NCI-H2029 (cell line): ENCODE measurements at places on chromosomes 1 and 21.

DNA sequence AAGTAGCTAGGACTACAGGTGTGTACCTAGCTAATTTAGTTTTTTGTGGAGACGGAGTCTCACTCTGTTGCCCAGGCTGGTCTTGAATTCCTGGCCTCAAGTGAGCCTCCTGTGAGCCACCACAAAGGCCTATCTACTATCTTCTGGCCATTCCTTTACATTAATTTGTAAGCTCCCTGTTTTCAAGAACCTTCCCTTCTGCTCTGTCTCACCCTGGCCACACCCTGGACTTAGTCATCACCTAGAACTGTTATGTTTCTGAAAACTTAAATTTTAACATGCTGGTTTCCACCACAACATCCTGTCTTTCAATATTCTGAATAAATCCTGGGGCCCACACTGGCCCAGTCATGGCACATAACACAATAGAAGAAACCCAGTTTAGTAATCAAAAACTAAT, 4.9 kb upstream of the B4GALT3 start:
- no peak for DNase-seq

DNA sequence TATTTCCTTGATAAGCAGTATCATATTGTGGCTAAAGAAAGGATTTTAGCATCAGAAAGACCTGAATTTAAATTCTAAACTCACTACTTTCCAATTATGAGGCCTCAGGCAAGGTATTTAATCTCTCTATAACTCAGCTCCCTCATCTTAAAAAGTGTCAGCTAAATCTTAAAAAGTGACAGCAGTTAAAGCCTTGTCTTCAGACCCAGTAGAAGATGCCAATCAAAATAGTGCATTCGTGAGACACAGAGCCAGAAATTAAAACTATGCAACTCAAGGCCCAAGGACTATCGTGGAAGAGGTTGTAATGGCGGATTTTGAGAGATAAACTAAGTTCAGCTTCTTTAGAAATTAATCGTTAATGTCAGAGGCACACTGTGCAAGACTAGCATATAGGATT, 677.5 kb upstream of the BRINP3 start:
- no peak for DNase-seq

GRCh38 chr1:185644531-185644930, 89.7 kb upstream of the HMCN1 start:
- no peak for DNase-seq

GRCh38 chr1:171195767-171196166, 10.7 kb downstream of the FMO2 start:
- DNase-seq, result no peak

GRCh38 chr1:193677874-193678273, 491.5 kb upstream of the B3GALT2 start:
- DNase-seq, result no peak

DNA sequence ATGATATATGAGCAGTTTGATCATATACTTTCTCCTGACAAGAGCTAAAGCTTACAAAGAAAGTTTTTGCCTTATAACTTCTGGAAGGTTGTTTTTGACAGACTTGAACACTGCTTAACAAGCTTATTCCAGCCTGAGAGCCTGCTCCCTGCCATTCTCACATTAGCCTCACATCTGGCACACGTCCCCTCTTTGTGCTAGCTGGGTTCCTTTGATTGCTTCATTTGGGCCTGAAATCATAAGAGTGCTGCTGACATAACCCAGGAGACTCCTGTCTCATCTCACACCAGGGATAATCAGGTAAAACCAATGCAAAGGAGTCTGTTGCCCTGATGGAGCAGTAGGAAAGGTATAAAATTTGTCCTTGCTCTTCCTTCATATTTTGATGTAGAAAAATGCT, 1411.7 kb upstream of the B3GALT2 start:
- no peak for DNase-seq

DNA sequence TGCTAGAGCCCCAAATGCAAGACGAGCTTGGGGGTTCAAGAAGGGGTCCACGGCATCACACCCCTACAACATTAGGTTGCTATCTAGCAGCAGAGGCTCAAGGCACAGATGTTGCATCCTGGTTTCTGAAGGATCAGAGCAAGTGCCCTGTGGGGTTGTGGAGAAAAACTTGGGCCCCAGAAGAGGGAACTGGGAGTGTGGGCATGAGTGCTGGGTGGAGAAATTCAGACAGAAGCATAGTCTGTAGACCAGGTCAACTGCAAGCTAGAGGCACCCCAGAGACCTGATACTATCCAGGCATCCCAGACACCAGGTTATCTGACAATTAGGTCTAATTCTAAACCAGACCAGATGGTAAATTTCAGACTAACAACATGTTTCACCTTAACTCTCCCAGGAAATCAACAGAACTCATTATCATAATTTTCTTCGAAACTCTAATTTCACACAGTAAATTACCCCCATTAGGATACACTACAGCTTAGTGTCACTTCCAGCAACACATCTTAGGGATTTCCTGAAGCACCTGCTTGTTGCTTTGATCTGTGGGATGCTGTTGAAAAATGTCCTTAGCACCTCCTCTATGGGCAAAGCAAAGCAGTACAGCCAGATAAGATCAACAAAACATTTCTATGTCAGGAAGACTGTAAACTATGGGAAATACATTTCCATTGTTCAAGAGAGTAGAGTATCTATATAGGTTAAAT, 179.3 kb downstream of the VAV3 start:
- no peak for DNase-seq

- DNase-seq, result no peak
Measured at GRCh38 chr21:33063375-33063883, 6.5 kb upstream of the OLIG1 start.

DNA sequence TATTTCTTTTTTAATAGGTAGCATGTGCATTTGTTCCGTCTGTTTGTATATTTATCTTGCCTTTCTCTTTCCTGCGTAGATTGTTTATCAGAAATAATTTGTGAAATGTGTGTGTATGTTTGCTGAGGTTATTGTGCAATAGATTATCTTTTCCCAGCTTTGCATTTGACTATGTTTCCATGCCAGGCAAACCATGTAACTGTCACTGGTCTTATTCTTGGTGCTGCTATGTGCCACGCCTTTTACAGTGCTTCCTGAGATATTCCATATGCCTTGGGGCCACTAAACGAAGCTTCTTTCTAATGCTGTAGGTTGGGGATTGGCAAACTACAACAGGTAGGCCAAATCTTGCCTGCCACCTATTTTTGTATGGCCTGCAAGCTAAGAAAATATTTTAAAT, 598.8 kb downstream of the PLPP3 start:
- DNase-seq, result no peak

DNA sequence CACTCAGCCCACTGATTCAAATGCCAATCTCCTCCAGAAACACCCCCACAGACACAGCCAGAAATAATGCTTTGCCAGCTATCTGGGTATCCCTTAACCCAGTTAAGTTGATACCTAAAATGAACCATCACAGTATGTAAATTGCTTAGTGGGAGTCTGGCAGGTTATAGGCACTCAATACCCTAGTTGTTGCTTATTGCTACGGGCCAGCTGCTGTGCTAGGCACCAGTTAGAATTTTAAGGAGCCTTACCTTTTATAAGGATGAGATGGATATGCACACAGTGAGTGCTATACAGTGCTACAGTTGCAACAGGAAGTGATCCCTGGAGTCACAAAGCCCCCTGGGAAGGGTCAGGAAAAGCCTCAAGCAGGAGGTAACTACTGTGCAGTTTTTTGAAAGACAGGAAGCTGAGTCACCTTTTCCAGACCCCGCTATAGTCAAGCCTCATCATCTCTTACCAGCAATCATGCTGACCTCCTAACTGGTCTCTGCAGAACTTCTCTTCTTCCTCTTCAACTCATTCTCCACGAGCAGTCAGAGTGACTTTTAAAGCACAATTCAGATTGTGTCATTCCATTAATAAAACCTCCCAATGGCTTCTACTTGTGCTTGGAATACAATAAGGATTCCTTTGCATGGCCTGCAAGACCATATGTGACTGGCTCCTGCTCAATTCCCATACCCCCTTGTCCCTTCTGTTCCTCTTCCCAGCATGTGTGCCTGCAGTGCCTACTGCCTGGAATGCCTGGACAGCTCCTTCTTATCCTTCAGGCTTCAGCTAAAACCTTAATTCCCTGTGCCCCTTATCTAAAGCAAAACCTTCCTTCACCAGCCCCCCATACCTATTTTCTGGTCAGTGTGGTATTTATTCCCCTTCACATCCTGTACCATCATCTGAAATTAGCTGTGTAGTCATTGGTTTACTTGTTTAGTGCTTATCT, 10.4 kb upstream of the TLR5 start:
- DNase-seq, result no peak

DNA sequence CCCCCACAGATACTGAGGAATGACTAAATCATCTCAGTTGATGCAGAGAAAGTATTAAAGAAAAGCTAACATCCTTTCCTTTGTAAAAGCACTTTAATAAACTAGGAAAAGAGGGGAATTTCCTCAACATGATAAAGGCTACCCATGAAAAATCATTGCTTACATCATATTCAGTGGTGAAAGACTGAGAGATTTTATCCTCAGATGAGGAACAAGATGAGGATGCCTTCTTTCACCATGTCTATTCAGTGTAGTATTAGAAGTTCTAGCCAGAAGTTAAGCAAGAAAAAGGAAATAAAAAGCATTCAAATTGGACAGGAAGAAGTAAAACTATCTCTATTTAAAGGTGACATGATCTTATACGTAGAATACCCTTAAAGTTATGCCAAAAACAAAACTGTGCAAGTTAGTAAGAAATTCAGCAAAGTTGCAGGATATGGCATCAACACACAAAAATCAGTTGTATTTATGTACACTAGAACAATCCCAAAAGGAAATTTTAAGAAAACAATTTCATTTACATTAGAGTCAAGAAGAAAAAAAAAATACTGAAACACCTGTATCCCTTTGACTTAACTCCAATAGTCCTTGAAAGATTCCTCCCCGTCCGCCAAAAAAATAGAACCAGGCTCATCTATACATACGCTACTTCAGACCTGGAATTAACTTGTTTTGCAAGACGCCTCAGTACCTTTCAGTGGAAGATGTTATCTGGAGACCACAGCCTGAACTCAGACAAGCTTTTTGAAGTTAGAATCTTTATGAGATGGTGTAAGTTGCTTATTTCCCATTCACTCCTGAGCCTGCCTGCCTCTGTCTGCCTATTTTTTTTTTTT, 17.5 kb downstream of the ZMYM4 start:
- DNase-seq, result no peak

- no peak for DNase-seq
Measured at GRCh38 chr1:113898241-113898814, 6.3 kb downstream of the AP4B1 start.

- DNase-seq, result no peak
Measured at GRCh38 chr1:29583727-29584126, 347.4 kb downstream of the PTPRU start.

DNA sequence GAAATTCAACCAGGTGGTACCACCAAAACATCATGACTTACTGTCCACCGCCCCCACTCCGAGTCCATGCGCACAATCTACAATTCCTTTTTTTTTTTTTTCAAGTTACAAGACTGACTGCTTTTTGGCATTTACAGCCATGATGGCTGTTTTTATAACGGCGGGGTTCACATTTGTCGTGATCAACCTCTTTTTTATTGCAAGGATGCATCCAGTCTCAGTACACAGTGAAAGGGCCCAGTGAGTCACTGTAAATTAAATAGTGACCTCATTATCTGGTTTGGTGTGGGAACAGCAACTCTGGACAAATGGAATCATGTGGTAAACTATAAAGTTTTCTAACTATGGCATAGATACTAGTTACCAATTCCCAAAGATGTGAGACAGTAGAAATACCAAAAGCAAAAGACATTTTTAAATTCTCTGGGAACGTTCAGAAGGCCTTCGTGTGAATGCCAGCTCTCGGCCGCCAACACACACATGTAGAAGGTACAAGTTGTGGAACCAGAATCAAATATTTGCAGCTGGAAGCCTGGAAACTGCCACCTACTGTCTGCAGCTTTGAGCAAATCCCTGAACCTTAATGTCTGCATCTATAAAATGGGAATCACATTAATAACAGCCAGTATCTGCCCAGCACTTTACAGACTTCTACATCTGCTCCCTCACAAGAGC, 4.9 kb downstream of the GLIS1 start:
- DNase-seq, result no peak

- no peak for DNase-seq
Measured at GRCh38 chr1:92324784-92325183, 25.9 kb downstream of the RPAP2 start.

- no peak for DNase-seq
Measured at GRCh38 chr1:39652554-39652953, 13.1 kb upstream of the HEYL start.

DNA sequence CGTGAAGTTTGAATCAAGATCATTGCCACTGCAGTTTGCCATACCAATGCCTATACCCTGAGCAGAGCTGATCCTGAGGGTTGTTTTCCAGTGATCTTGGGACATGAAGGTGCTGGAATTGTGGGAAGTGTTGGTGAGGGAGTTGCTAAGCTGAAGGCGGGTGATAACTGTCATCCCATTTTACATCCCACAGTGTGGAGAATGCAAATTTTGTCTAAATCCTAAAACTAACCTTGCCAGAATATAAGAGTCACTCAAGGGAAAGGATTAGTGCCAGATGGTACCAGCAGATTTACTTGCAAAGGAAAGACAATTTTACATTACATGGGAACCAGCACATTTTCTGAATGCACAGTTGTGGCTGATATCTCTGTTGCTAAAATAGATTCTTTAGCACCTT, 78.6 kb downstream of the FMN2 start:
- DNase-seq, result no peak

GRCh38 chr1:111116496-111116895, 23.4 kb downstream of the DRAM2 start:
- DNase-seq, result no peak

DNA sequence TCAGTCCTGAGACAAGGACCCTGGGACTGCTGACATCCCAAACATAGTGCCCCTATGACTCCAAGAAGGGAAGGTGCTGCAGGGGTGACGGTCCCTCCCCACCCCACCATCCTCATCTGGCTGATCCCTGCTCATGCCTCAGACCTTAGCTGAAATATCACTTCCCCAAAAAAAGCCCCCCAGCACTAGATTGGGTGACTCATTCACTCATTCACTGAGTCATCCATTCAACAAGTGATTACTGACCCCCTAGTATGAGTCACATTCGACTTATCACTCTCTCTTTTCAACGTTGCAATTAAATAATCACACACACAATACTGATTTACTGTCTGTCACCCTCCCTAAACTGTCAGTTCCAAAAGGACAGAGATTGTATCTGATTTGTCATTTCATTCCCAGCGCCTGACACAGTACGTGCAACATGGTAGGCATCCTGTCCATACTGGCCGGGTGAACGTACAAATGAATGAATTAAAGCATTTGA, 48.6 kb downstream of the HIVEP3 start:
- DNase-seq, result no peak

GRCh38 chr1:228500143-228500734, 13.1 kb downstream of the RNF187 start:
- no peak for DNase-seq

GRCh38 chr1:207740207-207740606, 11.6 kb upstream of the CD46 start:
- DNase-seq, result no peak

- peak; percentile 88 for DNase-seq
Measured at GRCh38 chr1:61640531-61641530, 84.1 kb downstream of the TM2D1 start.

DNA sequence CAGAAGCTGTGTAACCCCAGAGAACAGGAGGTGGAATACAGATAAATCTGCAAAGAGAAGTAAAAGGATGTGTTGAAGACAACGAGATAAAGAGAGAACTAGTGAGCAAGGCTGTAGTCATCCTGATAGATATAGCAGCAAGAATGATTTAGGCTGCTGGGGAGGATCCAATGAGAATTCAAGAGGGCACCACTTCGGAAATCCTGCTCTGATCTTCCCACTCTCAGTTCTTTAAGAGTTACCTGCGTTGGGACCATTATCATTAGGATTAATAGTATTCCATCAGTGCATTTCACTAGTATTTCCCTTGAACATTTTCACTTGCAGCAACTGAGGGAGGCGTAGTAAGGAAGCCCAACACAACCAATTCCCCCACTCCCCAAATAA, at the start of gene BRINP3:
TSS of gene BRINP3 (minus strand) at position 103 of the 387 bp plus-strand sequence.
- no peak for DNase-seq
